ENCODE measurements at places on chromosomes 2 and 18.

DNA sequence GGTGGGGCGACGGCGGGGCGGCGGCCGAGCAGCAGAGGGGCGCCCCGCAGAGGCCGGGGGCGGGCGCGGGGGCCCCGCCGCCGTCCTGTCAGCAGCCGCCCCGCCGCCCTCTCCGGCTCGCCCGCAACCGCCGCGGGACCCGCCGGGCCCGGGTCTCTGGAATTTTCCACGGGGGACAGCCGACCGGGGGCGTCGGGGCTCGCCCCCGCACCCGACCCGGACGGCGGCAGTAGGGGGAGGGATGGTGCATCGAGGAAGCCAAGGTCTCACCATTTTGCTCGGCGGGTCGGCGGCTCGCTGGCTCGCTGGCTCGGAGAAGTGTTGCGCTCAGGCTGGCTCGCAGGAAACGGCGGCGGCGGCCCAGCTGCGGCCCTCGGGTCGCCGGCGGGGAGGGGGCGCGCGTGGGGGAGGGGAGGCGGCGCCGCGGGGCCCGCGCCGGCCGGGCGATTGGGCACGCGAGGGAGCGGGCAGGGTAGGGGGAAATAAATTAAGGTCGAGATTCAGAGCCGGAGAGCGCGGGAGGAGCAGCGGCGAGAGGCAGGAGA, 405 bp downstream of the PPP3R1 start:
- DNase-seq: peak; percentile 72

- no peak for DNase-seq
Observed at GRCh38 chr2:84911135-84911678, 5.8 kb downstream of the TMSB10 start.

- DNase-seq: no peak
Observed at GRCh38 chr2:201942531-201942930, 91.1 kb upstream of the FZD7 start.

DNA sequence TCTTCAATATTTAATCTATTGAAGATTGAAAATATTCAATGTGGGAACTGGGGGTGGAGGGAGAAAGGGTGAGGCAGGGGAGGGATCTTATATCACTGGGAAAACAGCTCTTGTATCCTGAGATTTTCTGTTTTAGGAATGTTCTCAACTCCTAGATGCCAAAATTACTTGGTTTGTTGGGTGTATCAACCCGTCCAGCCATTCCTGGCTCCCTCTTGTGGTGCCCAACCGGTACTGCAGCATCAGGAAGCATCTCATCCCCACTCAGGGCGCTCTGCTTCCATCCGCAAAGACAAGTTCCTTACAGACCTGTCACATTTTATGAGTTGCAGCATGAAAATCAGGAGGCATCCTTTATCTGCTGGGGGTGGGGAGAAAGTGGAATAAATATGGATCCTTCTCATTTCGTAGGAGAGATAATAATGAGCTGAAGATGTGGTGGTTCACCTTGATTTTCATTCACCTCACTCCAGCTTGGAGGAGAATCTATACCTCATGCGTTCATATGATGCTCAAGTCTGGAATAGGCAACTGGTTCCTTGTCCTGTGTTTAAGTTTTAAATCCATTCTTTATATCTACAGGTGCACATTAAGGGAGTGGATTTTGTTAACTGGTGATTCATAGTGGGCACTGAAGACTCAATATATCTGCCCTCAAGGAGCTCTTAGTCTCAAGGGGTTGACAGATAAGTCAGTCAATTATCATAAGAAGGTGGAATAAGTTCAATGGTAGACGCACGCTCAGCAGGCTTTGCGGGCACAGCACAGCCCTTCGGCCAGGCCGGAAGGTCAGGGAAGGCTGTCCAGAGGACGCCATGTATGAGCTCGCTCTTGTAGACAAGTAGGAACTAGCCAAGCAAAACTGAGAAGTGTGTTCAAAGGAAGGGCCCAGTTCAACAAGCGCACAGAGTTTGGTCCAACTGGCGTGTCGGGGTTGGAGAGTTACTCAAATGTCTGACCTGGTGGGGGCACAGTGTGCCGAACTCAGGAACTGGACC, 127.3 kb downstream of the RNF144A start:
- peak; percentile 55 for DNase-seq

- DNase-seq: no peak
Observed at GRCh38 chr2:138433995-138434951, 67.3 kb upstream of the SPOPL start.

GRCh38 chr18:13356032-13356431, 137.5 kb downstream of the LDLRAD4 start:
- no peak for DNase-seq

DNA sequence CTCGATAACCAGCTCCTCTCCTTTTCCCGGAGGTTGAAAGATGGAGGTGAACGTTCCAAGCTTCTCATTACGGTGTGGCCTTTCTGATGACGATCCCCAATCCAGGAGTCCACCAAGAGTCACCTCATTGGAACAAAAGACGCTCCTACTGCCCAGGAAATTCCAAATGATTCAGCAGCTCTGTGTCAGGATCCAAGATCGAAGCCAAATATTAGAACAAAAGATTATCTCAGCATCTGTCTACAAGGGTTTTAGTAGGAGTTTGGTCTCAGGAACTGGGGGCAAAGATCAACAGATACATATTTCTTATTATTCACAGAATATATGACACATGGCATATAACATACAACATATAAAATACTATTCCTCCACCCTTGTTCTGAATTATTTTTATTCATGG, 161.1 kb upstream of the RAB12 start:
- DNase-seq: no peak

GRCh38 chr18:49762191-49763077, 50.9 kb downstream of the ACAA2 start:
- peak; percentile 13 for DNase-seq

DNA sequence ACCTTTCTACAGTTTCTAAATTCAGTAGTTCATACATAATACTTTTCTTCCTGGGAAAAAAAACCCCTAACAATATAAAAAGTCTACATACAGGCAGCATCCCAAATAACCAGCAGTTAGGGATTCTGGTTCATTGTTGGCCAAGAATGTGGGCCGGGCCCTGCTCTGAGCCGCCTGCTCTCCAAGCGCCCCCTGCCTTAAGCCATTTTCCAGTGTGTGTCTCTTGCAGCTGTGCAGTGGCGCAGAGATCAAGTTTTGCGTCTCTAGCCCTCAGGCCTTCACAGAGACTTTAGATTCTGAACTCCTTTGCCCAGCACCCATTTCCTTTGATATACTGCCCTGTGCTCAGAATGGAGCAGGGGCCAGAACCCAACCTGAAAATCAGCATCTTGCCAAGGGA, 32.9 kb downstream of the RMC1 start:
- peak; percentile 20 for DNase-seq

- no peak for DNase-seq
Observed at GRCh38 chr2:165010556-165010955, 55.2 kb upstream of the SLC38A11 start.

DNA sequence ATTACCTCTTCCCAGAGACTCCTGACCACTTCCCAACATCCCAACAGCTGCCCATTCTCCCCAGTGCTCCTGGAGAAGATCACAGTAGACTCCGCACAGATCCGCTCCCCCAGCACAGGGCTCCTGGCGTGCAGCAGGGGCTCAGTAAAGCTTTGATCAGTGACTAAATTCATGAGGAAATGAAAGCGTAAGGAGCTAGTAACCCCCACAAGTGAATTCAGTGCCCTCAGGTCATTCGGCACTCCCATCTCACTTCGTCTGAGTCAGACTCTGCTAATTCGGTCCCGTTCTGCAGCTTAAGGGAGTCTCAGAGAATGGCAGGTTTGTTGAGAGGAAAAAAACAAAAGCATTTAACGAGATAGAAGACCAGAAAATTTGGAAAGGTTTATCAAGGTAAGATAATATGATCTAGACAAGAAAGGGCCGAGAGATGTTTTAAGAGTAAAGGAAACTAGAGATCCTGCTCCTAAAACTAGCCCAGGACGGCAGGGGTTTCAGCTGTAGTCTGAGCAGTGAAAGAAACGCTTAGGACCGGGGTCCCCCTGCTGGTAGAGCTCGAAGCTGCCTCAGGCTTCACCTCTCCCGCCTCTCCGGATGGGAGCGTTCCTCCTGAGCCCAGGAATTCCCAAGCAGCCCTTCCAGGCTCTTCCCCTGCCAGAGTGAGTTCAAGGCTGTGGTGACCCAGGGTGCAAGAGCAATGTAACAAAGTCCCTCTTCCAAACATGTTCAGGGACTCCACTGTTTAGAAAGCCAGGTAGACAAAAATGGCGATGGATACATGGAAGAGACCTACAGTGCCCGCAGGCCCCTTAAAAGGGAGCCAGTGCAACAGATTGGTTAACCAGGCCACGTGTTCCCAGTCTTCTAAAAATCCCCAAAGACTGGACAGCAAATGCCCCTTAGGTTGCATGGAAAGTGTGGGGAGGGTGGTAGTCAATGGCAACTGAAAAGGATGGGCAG, 127.3 kb downstream of the DNER start:
- DNase-seq: peak; percentile 92

DNA sequence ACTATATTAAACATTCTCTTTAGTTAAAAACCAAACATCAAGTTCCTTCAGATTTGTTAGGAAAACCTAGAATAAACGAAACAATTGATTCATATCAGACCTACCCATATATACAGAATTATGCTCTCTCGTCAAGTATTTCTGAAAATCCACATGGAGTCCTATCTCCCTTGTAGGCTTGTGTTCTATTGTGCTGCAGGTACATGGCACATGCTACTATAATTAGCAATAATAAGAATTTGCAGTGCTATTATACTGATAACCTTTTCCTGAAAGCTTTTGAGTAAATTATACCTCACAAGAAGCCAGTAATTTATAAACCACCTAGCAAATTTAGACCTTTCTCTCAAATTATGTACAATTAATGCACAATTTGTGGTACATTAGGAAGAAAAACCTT, 158.6 kb upstream of the STK17B start:
- DNase-seq: no peak

- DNase-seq: no peak
Observed at GRCh38 chr18:32958746-32959145, 185.9 kb upstream of the KLHL14 start.

GRCh38 chr2:28620291-28620793, 124.5 kb downstream of the PLB1 start:
- DNase-seq: no peak

- DNase-seq: no peak
Observed at GRCh38 chr2:159573846-159574606, 42.3 kb downstream of the BAZ2B start.

DNA sequence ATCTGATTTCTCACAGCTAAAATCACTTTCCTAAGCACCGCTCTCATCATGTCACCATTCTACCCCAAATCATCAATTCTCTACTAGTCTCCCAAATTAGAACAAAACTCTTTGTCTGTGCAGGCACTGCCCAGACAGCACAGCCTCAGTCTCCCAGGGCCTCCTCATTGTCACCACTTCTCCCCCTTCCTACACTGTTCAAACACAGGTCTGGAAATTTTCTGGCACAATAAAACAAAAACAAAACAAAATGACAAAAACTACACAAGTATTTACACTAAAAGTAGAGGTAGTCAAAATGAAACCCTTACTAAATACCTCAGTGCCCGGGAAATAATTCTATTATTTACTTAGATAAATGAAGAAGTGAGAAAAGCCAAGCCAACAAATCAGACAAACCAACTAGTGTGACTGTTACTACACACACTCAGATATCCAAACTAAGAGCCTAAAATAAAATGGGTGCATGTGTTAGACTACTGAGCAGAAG, 156.2 kb upstream of the DNMT3A start:
- no peak for DNase-seq

GRCh38 chr2:115183144-115183543, 740.7 kb downstream of the DPP10 start:
- peak; percentile 41 for DNase-seq

DNA sequence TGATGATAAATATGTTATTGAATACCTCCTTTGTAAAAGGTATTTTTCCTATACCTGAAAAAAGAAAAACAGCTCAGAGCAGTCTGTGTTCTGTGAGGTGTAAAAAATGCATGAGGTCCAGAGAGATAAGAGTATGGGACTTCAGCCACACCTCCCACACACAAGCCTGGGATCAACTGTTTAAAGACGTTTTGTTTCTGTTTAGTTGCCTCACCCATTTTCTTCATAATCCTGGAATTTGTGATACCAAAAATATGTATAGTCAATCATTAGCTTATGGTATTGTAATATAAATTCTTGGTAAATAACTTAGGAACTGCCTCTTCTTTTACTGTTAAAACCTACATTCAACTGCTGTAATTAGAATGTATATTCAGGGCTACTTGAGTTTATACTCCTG, 1322.9 kb upstream of the TMEFF2 start:
- no peak for DNase-seq

- DNase-seq: no peak
Observed at GRCh38 chr18:32511147-32511546, 40.5 kb upstream of the GAREM1 start.

DNA sequence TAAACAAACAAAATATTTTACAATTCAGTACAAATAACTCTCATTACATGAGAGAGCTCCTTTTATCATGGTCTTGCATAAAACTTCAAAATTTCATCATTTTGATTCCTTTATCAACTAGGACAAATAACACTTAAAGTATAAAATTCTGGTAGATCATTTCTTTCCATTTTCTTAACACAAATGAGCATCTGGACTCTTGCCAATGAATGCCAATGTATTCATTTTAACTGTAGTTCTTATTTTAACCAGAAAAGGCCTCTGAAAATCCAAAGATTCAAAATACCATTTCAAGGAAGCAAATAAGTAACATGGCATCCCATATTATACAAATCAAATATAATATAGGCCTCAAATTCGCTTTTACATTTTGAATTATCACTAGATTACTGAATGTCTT, 13.8 kb upstream of the POU3F3 start:
- no peak for DNase-seq

DNA sequence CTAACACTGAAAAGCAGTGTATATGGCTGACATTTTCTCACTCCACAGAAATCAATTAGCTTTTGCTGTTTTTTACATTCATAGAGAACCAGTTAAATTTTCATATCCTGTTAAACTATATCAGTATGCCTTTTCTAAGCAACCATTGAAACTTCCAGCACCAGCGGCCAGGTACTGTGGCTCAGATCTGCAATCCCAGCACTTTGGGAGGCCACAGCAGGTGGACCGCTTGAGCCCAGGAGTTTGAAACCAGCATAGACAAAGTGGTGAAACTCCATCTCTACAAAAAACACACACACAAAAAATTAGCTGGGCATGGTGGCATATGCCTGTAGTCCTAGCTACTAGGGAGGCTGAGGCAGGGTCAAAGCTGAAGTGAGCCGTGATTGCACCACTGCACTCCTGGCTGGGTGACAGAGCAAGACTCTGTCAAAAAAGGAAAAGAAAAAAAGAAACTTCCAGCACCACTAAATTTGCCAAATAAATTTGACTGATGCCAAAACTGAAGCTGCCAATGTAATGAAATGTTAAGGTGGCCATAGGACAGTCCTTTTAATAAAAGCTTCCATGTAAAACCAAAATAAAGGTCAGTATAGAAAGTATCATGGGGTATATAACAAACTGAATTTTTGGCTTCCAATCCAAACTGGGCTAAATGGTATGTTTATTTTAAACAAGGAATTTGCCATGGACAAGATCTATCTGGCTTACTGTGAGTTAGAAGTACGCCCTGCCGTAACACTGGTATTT, 3.5 kb downstream of the SFT2D3 start:
- no peak for DNase-seq

DNA sequence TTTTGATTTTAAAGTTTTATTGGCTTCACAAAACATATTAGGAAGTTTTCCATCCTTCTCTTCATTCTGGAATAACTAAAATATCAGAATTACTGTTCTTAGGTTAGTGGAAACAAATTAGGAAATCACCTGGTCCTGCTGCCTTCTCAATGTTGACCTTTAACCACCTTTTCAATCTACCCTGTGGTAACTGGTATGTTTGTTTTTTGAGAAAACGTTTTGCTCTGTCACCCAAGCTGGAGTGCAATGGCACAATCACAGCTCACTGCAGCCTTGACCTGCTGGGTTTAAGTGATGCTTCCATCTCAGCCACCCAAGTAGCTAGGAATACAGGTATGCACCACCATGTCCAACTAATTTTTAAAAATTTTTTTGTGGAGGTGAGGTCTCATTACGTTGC, 28.4 kb downstream of the ACYP2 start:
- DNase-seq: no peak
